ENCODE measurements at places on chromosomes 13 and 19.

DNA sequence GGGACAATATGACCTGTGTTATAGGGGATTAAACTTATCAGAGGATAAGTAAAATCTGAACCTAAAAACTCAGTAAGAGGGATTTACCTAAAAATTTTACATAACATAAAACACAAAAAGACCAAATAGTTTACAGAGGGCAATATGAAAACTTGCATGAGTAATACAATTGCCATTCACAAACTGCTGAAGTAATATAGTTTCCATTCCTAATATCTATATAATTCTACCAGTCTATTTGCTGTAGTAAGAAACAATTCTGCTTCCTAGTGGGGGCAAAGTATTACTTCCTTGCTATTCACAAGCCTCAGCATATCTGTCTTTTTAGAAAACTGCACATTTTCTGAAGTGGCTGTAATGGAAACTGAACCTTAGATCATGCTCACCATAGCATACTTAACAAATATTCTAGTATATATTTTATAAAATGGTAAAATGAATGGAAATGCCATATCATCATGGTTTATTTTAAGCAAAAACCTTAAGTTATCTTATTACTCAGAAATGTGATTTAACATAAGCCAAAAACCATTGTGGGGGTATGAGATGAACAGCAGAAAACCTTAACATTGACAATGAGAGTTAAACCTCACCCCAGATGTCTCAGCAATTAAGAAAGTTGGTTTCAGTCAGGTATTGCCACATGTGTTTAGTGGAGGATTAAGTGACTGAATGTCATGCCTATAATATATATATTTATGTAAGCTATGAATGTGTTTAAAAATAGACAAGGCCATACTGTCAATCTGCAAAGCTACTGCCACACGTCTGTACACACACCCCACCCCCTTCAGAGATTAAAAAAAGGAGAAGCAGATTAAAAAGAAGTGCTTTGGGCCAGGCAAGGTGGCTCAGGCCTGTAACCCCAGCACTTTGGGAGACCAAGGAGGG lies 136.8 kb downstream of the MIPEP start:
- DNase-seq = no peak

DNA sequence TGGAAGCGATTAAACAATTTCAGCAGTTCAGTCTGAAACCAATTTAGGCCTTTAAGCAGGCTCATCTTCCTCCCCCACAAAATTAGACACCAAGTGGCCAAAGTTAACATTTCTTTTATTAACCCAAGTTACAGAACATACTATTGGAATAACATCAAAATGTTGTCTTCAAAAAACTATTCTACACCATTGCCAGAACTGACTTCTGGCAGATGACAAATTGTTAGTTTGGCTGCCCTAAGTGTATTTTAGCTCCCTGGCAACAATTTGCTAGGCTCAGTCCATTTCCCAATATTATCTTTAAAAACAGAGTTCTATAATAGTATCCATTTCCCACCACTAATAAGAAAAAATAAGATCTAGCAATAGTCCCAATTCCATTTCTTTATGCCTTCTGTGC lies 107.8 kb downstream of the SGCG start:
- no peak for DNase-seq

- DNase-seq = no peak
Observed at GRCh38 chr19:5299137-5299536, 41.5 kb downstream of the PTPRS start.

- DNase-seq = no peak
Observed at GRCh38 chr13:107364658-107365057, 796.7 kb upstream of the ARGLU1 start.
